ENCODE measurements at places on chromosomes 4 and X.
A peak's percentile ranks its signal among the peaks of the same experiment; 100 is the strongest.

GRCh38 chrX:101411984-101412383 lies 4.0 kb downstream of the HNRNPH2 start:
- DNase-seq: no peak

- no peak for DNase-seq
Observed at GRCh38 chrX:27884654-27885053, 76.9 kb downstream of the MAGEB10 start.

DNA sequence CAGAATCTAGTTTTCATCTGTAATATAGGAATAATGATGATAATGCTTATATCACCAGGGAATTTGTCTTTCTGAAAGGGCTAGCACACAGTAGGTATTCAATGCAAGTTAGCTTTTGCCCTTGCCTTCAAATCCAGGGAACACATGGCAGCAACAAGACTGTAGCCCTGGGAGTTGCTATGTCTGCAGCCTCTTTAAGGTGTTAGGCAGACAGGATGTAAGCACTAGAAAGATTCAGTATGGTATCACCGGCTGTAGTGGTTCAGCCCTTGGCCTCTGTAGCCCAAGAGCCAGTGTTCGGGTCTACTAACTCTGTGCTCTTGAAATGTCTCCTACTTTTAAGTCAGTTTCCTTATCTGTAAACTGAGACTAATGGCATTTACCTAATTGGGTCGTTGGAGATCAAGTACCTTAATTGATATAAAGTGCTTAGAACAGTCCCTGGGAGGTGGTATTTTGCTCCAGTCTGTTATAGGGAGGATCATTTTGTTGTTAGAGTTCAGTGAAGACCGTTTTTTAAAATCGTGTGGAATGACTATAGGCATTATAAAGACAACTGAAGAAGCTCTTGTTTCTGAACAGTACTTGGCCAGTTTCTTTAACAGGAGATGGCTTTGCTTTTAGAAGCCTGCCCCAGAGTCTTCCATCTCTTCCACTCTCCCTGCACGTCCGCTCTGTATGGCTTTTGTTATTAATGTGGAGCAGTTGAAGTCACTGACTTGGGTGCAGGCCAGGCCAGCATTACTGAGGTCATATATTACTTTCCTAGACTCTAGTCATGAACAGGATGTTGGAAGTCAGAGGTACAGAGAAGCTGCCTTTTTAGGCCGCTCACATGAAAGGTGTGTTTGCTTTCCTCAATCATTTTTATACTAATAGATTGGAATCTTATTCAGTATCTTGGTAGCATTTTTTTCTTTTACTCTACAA lies 44.8 kb downstream of the GAB1 start:
- DNase-seq: no peak

GRCh38 chrX:135275973-135276372 lies 24.1 kb downstream of the ETDA start:
- DNase-seq: no peak

DNA sequence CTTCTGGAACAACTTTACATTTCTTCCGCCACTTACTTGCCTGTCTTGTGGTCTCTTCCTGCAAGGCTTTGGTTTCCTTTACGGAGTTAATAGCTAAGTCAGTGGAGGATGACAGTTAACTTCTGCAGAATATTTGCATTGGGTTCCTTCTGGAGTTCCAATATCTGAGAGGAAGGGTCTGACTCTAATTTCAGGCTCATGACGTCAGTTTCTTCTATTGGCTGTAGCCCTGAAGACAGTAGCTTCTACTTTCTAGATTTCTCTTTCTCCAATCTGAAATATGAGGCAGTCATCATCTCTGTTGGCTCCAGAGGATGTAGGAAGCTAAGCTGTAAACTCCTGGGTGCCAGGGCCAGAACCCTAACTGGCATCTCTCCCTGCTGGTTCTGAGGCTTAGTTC lies 76.7 kb downstream of the FRMPD3 start:
- no peak for DNase-seq

DNA sequence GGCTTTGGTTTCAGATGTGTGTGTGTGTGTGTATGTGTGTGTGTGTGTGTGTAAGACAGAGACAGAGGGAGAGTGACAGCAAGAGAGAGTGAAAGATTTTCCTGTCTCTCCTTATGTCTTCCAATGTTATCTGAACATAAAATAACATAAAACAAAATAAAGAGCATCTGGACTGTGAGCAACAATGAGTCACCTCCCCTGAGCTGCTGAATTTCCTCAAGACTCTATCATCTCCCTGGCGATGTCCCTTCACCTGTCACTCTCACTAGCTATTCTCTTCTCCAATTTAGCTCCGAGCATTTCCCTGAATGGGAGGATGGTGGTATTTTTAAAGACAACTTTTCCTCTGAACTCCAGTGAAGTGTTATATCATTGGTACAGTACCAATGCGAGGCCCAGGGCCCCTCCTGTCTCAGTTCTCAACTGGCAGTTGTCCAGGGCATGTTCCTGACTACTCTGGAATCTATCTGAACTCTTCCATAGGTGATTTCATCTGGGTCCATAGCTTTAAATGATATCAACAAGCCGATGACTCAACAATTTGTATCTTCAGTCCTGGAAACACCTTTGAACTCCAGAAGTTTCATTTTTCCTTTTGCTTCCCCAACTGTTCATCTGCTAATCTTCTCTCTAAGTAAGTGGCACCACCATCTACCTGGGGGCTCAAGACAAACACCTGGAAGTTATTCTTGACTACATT lies 195.0 kb upstream of the CLNK start:
- DNase-seq: no peak

- no peak for DNase-seq
Observed at GRCh38 chr4:1329408-1330371, 17.3 kb upstream of the UVSSA start.

- DNase-seq: no peak
Observed at GRCh38 chr4:149791851-149792250, 23.8 kb downstream of the IQCM start.

GRCh38 chr4:139054791-139055505 lies 39.4 kb downstream of the NOCT start:
- DNase-seq: no peak

GRCh38 chrX:152632445-152633097 lies 5.1 kb upstream of the GABRQ start:
- DNase-seq: peak; percentile 0

- no peak for DNase-seq
Observed at GRCh38 chr4:22991576-22991975, 298.8 kb downstream of the GBA3 start.

DNA sequence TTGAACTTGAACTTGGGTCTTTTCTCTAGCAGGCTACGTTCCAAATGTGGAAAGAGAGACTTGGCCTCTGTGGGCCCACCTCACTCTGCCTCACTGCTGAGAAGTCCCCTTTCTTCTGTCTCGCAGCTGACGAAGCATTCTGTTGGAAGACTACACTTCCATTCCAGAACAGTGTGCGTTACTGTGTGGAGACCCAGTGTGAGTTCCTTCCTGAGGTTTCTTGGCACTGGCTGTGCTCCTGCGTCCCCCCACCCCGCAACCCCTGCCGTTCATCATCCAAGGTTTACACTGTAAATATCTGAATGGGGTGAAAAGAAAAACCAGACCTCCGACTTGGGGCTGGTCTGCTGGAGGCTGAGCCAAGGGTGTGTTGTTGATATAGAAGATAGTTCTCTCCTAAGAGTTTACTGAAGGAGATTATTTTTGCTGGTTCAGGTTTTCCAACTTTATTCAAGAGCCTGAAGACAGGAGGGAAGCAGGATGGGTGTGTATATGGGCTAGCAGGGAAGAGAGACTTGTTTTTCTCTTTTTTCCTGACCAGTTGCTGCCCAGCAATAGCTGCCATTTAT lies 34.7 kb downstream of the NHSL2 start:
- no peak for DNase-seq

GRCh38 chr4:15488658-15489470 lies 19.2 kb downstream of the CC2D2A start:
- no peak for DNase-seq

GRCh38 chrX:129717892-129718291 lies 20.9 kb upstream of the XPNPEP2 start:
- DNase-seq: no peak

- no peak for DNase-seq
Observed at GRCh38 chrX:78322863-78323262, 4.5 kb downstream of the CYSLTR1 start.

DNA sequence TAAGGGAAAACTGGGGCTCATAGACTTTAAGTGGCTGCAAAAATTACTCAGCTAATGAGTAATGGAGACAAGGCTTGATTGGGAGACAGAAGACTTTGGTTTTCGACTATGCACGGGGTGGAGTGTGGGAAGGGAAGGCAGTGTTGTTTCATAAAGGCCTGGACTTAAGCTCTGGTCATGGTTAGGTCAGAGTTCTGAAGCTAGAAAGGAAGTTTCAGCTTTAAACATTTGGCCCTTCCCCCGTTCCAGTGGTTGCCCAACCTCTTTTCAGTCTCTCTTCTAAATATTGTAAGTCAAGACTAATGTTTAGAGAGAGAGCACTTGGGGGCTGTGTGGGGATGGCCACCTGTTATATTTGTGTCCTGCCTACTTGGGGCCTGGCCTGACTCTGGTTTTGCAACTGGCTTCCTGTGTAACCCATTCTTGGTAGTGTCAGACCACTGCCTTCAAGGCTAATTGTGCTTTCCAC lies 21.0 kb downstream of the MSN start:
- DNase-seq: no peak

DNA sequence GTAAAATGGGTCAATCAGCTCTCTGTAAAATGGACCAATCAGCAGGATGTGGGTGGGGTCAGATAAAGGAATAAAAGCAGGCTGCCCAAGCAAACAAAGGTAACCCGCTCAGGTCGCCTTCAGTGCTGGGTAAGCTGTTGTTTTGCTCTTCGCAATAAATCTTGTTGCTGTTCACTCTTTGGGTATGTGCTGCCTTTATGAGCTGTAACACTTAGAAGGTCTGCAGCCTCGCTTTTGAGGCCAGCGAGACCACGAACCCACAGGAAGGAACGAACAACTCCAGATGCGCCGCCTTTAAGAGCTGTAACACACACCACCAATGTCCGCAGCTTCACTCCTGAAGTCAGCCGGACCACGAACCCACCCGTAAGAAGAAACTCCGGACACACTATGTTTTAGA lies 11.5 kb upstream of the CAMK2D start:
- no peak for DNase-seq

GRCh38 chr4:13548059-13548983 lies 4.0 kb upstream of the NKX3-2 start:
- DNase-seq: no peak

DNA sequence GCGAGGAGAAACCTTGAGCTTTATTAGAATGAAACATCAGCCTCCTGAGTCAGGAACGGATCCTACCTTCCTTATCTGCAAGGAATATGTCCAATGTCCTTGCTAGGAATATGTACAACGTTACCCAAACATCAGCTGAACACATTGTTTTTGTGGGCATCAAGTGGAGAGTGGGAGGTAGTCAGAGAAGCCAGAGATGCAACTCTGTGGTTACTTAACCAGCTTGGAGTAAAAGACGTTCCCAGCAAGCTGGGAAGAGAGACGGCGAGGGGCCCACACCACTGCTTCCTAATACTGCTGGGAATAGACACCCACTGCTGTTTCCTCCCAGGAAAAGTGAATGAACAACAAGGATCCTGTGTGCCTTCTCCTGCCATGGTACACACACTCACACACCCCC lies 74.4 kb upstream of the PLAC1 start:
- no peak for DNase-seq

DNA sequence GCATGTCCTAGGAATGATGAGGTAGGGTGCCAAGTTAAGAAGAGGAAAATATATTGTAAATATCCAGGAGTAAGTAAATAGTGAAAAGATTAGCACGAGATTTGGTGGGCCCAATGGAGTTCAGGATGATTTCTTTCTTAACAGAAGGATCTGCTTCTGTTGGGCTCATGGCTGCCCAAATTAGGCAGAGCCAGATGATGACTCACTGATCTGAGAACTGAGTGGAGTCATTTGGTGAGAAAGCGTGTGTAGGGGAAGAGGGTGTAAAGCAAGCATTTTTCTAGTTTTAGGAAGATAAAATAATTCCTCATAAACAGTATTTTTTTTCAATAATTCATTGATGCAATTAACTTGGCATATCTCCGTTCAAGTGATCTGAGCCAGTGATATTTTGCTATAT lies 1.6 kb downstream of the TBX22 start:
- no peak for DNase-seq

All from activated CD4-positive, CD25-positive, alpha-beta regulatory T cell (primary cell).